ENCODE measurements at places on chromosomes 2 and 18.

DNA sequence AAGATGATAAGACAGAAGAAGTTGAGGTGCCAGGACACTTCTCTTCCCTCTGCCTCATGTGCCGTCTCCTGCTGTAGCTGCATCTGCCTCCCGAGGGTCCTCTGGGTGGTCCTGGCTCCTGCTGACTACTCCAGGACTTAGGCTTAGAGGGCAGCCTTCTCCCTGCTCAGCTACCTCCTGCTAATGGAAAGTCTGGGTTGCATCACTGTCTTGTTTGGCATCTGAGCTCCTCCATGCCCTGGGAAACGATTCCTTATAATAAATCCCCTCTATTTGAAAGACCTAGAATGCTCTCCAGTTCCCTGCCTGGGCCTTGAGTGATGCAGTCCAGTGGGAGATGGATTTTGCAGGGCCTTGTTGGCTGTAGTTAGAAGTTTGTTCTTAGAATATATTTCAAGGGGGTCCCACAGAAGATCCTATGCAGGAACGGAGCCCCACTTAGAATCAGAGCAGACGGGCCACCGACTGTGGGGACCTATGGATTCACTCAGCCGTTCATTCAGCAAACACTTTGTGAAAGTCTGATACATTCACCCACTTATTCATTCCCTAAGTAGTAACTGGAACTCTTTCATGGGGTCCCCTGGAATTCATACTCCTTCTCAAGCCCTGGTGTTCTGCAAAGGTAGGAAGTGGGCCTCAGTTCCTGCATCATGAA is 269.8 kb upstream of the HDAC4 start:
- no peak for DNase-seq

DNA sequence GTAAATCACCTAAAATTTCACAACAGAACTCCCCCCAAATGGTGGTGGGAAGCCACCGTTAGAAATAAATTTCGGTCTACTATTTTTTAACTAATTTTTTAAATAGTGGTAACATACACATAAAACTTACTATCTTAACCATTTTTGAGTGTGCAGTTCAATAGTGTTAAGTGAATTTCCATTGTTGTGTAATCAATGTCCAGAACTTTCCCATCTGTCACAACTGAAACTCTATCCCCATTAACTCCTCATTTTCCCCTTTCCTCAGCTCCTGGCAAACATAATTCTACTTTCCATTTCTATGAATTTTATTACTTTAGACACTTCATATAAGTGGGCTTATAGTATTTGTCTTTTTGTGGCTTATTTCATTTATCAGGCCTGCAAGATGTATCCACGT is 34.1 kb upstream of the HNMT start:
- DNase-seq = no peak

- no peak for DNase-seq
These were observed 543.2 kb downstream of the DCDC2C start for GRCh38 chr2:4246364-4247131.

DNA sequence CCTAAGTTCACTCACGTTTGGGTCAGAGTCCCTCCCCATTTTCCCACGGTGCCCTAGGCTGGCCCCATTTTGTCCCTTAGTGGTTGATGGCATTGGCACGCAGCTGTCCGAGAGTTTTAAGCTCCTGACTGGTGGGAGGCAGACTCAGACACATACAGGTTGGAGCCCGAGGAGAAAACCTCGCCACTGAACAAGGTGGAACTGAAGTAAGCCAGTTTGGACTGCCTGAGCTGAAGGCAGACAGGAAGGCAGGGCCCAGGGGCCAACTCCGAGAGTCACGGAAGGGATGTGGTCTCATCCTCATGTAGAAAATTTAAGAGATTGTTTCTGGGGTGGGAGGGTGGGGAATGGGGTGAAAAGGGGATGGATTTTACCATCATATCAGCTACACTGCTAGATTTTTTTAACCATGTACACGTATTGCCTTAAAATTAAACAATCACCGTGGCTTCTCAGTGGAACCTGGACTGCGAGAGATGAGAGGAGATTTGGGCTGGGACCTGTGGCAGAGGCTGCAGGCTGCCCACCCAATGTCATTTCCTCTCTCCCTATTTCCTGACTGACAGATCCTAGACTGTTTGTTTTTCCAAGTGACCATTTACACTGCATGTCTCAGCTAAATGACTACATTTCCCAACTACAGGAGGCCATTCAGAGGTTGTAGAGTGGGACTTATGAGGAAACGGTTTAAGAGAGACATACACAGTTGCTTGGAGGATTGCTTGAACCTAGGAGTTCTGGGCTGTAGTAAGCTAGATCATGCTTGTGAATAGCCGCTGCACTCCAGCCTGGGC is 19.4 kb upstream of the NMUR1 start:
- no peak for DNase-seq

GRCh38 chr2:201156640-201157039 is 26.3 kb upstream of the CASP10 start:
- no peak for DNase-seq

- DNase-seq = peak; percentile 40
These were observed 44.8 kb downstream of the SETBP1 start for GRCh38 chr18:44725300-44726058.

DNA sequence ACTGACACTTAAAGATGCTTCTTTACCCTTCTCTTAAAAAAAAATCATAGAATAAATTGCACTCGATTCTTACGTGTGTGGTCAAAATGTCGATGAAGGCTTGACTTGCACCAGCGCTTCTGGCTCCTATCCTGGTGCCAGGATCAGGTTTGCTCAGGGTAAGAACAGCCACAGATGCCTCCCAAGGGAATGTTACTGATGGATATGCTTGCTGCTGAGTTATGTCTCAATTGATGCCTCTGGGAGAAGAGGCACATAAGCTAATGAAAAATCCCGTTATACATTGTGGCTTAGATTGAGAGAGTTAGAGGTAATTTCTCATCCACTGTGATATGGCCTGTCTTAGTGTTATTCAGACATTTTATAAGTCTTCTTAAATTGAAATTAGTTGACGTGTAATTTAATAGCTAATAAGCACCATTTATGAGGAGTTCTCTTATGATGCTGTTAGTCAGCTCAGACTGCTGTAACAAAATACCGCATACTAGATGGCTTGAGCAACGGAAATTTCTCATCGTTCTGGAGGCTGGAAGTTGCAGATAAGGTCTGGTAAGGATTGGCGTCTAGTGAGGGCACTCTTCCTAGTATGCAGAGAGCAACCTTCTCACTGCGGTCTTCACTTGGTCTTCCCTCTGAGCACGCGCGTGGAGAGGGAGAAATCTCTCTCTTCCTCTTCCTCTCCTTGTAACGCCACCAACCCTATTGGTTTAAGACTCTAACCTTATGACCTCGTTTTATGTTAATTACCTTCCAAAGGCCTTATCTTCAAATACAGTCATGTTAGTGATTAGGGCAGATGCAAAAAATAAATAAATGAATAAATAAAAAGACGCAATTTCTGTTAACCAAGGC is 116.6 kb upstream of the NOSTRIN start:
- DNase-seq = no peak

DNA sequence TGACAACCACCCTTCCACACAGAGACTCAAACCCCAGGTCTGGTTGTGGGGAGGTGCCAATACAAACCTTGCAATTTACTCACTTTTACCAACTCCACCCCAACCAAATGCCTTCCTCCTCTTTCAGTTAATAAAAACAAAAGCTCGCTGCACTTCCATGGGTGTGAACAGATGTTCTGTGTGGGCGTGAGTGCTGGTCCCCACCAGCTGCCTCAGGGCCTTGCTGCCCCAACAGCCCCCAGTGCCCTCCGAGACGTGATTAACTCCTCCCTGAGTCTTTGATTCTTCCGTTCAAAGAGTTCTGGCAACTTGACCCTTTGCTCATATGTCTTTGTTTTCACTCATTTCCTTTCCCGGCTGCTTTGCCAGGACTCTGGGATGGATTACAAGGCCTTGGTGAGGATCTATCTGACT is 258.9 kb upstream of the CXCR4 start:
- DNase-seq = no peak

GRCh38 chr2:229342376-229342775 is 71.3 kb upstream of the PID1 start:
- no peak for DNase-seq

DNA sequence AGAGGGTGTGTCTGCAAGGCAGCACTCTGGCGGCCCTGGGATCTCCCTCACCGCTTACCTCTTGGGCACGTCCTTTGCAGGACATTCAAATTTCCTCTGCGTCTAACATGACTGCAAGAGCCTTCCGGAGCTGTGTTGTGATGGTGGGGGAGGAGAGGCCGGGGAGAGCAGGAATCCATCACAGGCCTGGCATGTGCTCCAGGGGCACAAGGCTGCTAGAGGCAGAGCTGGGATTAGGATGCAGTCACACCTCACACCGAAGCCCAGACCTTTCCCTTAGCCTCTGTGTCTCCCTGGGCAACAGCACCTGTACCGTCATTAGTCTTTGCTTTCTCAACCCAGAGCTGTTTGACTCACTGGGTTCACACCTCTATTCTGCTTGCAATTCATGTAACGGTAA is 111.3 kb downstream of the CMPK2 start:
- DNase-seq = no peak

- peak; percentile 18 for DNase-seq
These were observed at the start of gene GPD2 for GRCh38 chr2:156435718-156436496. Gene GPD2 (plus strand): TSS chr2:156436379. CDS start chr2:156476106, 39,727 bp downstream.

GRCh38 chr2:235911633-235912233 is 256.5 kb downstream of the GBX2 start:
- DNase-seq = no peak

DNA sequence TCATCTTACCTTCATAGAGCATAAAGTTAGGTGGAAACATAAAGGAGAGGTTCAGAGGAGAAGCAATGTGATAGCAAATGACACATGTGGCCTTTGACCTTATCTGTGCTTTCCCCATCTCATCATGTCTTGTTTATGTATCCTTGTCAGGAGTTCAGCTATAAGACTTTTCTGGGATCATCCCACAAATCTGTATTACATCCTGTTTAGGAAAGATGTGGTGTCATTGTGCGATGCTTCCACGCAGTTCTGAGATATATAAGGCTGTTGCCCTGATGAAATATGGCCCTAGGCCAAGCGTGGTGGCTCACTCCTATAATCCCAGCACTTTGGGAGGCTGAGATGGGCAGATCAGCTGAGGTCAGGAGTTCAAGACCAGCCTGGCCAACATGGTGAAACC is 15.5 kb upstream of the MGAT5 start:
- no peak for DNase-seq

GRCh38 chr2:70927641-70928040 is 8.1 kb upstream of the ATP6V1B1 start:
- DNase-seq = no peak

GRCh38 chr18:77056344-77057005 is 76.1 kb downstream of the MBP start:
- no peak for DNase-seq

GRCh38 chr2:183349091-183349490 is 224.8 kb downstream of the NUP35 start:
- DNase-seq = no peak

- DNase-seq = no peak
These were observed 109.9 kb downstream of the COPS8 start for GRCh38 chr2:237195396-237196120.

DNA sequence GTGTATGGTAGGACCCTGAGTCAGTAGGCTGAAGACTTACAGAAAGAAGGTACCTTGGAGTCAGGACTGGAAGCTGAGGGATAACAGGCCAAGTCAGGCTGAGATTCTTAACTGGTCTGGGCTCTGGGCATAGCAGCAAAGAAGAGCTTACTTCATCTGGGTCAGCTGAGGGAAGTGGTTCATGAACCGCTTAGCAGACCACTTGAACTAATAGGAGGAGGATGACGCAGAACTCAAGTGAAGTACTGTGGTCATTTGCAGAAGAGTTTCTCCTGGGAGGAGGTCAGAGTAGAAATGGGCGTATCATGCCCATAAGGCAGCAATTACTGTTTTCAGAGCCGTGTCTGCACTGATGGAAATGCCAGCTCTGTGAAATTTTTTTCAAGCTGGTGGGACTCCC is 164.5 kb downstream of the LCLAT1 start:
- no peak for DNase-seq

DNA sequence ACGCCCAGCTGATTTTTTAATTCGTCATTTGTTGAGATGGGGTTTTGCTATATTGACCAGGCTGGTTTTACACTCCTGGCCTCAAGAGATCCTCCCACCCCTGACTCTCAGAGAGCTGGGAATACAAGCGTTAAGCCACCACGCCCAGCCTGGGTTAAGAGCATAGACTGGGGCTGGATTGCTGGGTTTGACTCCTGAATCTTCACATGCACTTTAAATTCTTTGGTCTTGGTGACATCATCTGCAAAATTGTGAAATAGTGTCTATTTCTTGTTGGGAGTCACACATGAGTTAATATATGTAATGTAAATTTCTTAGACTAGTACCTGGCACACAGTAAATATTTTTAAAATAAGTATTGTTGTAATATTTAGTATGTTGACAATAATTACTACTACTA is 257.4 kb downstream of the DOK6 start:
- DNase-seq = no peak

DNA sequence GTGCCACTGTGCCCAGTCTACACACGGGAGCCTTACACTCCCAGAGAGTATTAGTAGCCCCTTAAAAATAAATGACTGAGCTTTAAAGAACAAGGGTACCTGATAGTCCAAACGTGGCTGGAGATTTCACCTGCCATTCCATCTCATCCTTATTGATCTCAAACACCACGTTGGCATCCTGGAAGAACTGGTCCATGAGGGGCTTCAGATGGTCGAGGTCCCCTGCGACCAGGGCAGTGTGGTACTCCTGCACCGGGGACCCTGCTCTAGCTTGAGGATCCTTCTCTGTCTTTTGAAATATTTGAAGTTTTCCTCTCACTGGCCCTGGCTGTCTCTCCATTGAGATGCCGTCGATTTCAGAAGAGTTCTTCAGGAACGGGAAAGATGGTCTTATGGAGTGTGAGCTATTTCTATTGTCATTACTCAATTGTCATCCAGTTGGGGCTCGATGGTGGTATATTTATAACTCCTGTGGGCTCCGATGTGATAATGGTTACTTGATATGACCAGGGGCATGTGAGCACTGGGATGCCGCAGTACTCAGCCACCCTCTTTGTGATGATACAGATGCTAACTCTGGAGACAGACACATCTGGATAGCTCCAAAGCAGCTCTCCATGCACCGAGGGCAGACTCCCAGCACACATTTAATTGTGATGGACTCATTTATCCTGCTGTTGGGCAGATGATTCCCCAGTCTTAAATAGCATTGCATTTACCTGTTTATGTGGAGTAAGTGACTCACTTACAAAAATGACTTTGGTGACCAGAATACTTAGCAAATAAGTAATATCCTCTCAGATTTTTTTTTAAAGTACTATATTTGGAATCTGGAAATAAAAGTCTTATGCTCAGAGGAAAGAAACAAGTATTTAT is 22.8 kb downstream of the ASB18 start:
- no peak for DNase-seq

GRCh38 chr2:88303865-88304264 is 133.7 kb downstream of the THNSL2 start:
- no peak for DNase-seq

DNA sequence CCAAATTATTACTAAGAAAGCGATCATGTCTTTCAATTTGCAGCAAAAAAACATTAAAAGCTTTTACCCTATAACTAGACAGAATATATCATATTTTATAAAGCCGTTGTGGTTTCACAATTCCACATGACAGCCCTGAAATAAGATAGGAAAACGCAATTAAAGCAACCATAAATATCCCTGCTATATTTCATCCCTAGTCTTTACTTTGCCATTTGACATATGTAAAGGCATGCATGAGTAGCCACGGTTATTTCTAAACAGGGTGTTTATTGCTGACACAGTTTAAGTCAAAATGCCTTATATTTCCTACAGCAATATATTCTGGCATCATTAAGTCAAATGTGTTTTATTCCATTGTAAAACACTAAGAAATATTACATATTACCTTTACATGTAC is 239.9 kb downstream of the DSEL start:
- DNase-seq = no peak

GRCh38 chr2:11738589-11739436 is 7.6 kb upstream of the LPIN1 start:
- no peak for DNase-seq

GRCh38 chr2:118431997-118432396 is 343.7 kb downstream of the INSIG2 start:
- DNase-seq = no peak
